ENCODE measurements at places on chromosomes 5 and 9.

DNA sequence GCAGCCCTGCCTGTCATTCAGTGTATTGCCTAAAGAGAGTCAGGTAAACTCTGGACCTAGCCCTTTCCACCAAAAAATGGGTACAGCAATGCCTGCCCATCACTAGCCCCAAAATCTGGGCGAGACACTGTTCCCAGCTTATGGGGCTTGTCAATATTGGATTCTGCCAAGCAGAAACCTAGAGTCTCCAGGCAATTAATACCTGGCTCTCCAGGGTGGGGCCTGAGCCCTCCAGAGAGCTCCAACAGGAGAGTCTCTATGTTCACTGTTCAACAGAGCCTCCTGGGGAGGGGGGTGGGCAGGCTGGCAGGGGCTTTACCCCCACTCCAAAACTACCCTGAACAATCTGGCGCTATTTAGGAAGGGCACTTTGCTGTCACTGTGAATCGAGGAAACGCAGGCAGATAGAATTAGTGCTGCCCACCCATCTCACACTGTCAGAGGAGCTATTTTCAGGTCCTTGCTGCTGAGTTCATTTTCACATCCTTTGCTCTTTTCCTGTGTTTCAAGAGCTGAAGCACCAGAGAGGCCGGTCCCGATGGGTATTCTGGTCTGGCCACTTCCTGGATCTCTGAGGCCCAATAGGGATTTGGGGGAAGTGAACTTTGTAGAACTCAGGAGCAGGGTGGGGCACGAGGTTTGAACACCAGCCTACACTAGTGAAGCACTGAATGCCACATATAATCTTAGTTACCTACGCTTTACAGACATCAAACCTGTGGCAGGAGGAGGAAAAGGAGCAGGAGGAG is 121.8 kb downstream of the C5orf15 start:
- no peak for DNase-seq

GRCh38 chr5:6601271-6601670 is 31.6 kb downstream of the NSUN2 start:
- DNase-seq: no peak

DNA sequence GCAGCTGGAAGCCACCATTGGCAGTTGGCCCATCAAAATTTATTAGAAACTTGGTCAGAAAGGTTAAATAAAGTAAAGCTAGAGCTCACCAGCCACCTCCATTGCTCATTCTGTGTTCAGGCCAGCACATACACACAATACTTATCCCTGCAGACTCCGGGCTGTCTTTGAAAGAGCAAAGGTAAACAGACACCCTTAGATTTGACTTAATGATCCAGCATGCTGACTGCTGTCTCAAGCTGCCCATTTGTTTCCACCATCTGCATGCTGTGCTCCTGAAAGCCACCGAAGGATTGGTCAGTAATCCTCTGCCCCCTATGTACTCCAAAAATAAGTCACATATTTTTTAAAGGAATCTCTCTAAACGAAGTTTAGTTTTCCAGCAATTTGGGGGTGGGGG is 1059.8 kb upstream of the DMAC1 start:
- DNase-seq: no peak

GRCh38 chr9:38288502-38288901 is 104.0 kb upstream of the ALDH1B1 start:
- DNase-seq: no peak

DNA sequence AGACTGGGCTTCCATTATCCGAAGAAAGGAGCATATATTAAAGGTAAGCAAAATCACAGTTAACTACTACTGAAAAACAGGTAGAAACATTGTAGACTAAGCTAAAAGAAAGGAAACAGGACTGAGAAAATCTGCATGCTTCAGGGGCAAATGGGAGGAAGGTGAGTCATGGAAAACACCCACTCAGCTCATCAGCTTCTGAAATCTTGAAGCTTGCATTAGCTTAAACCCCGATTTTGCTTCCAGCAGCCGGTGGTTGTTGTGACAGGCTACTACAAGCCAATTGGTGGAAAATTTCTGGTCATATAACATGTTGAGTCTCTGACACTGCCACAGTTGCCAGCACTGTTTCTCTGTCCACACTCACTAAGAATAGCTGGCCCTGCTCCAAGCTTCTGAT is 179.6 kb upstream of the PUM3 start:
- no peak for DNase-seq

DNA sequence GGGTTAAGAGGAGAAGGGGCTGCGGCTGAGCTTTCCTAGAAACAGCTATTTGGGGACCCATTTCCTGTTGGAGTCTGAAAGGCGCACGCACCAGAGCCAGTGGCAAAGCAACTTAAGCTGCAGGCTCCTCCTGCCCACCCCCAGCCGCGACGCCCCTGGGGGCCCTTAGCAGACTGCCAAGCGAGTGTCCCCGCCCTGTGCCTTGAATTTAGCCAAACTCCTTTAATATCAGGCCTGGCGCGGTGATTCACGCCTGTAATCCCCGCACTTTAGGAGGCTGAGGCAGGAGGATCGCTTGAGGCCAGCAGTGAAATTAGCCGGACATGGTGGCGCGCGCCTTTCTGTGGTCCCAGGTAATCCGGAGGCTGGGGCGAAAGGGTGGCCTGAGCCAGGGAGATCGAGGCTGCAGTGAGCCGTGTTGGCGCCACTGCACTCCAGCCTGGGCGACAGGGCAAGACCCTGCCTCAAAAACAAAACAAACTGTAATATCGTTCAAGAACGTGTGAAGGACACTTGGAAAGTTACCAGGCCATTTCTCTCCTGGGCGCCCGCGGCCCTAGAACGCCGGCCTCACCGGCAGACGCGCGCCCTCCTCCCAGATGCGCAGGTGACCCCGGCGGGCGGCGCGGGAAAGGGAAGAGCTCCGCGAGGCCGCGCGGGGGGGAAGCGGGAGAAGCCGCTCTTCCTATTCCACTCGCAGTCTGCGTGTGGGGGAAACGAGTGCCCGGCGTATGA is 1.0 kb upstream of the F2R start:
- peak; percentile 30 for DNase-seq

- DNase-seq: no peak
Measured at GRCh38 chr9:124726886-124727285, 44.2 kb downstream of the NR6A1 start.

DNA sequence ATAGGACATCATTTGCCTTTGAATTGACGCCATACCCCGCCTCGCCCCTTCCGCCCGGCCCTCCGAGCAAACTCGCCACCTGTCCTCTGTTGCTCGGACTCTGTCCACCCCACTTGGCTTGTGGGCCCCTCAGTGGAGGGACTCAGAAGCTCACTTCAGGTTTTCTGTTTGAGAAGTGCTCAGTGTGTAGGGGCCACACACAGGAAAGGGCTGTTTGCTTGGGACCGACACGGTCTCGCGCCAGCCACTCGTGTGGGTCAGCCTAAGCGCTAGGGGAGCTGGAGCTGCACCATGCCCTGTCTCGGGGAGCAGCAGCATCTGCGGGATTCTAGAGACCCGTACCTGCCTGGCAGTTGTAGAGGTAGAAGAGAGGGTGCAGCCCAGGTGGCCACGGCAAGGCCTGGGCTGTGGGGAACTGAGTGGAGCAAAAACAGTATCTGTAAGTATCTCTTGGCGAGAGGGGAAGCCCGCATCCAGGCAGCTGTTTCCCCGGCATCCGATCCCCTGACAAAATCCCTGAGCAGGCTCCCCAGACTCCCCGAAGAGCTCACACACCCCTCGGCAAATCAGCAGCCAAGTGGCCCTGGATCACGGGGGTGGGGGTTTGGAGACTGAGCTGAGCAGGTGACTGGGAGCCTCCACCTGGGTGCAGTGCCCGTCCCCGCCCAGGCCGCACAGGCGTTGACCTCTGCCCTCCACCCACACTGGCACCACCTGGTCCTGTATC is 52.2 kb downstream of the COL5A1 start:
- DNase-seq: no peak

DNA sequence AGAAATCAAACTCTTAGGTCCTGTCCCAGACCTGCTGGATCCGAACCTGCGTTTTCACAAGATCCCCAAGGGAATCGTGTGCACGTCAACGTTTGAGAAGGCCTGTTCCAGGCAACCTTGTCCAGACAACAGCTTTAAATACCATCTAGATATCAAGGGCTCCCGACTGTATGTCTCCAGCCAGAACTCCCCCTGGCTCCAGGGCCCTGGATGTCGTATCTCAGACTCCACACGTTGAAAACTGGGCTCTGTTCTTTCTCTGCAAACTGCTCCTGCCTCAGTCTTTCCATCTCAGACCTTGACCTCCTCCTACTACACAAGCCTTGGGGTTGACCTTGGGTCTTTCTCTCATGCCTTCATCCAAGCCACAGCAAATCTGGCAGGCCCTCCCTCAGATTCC is 5.8 kb upstream of the ENG start:
- DNase-seq: no peak

DNA sequence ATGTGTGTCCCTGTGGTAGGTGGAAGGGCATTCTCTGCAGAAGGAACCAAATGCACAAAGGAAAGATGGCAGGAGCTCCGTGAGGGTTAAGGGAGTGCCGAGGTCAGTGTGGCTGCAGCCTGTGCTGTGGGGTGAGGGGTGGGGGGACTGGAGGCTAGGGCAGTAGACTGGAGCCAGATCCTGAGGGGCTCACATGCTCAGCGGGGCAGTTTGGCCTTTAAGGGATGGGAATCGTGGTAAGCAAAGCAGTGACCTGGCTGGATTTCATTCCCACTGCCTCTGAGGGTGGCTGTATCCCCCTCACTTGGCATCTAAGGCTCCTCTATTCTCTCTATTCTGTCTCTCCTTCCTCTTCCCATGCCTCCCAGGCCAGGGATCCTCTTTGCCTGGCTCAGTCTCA is 15.6 kb downstream of the PITX1 start:
- no peak for DNase-seq

- no peak for DNase-seq
Measured at GRCh38 chr9:85142496-85142911, 473.0 kb downstream of the NTRK2 start.

- no peak for DNase-seq
Measured at GRCh38 chr9:23382418-23382817, 443.6 kb downstream of the ELAVL2 start.

GRCh38 chr9:87035879-87036278 is 88.6 kb upstream of the GAS1 start:
- no peak for DNase-seq

GRCh38 chr5:180214870-180215770 is 6.1 kb upstream of the RASGEF1C start:
- DNase-seq: no peak

DNA sequence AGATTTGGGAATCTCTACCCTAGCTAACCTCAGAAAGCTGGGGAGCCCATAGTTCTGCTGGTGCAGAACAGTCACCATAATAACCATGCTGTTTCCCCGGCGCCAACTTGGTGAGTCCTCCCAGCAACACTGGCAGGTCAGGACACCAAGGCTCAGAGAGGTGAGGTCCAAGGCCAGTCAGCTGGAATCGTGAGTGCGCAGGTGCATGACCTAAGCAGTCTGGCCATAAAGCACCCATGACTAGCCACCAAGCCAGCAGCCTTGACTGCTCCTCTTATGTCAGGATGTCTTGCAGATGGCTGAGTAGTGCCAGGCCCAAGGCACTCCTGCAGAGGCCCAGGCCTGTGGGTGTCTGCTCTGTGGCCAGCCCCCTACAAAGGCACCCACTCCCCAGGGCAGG is 2.6 kb downstream of the RNF44 start:
- DNase-seq: no peak

DNA sequence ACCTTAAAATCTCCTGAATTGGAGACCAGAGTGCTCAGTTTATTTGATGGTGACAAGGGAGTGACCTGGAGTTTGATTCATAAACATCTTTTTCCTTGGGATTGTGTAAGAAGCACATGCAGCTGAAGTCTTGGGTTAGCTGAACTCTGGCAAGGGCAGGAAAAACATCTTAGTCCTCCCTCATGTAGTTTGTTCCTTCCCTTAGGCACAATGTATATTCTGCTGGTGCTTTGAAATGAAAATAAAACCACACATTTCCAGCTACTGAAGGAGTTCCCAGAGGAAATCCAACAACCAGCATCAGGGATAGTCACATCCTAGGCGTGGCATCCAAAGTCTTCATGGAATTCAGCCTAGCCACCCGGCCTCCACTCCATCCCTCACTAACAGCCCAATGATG is 95.2 kb upstream of the PAPPA start:
- DNase-seq: no peak

GRCh38 chr9:83166372-83166771 is 103.4 kb upstream of the RASEF start:
- no peak for DNase-seq

GRCh38 chr5:60698336-60698735 is 1.6 kb downstream of the DEPDC1B start:
- no peak for DNase-seq

DNA sequence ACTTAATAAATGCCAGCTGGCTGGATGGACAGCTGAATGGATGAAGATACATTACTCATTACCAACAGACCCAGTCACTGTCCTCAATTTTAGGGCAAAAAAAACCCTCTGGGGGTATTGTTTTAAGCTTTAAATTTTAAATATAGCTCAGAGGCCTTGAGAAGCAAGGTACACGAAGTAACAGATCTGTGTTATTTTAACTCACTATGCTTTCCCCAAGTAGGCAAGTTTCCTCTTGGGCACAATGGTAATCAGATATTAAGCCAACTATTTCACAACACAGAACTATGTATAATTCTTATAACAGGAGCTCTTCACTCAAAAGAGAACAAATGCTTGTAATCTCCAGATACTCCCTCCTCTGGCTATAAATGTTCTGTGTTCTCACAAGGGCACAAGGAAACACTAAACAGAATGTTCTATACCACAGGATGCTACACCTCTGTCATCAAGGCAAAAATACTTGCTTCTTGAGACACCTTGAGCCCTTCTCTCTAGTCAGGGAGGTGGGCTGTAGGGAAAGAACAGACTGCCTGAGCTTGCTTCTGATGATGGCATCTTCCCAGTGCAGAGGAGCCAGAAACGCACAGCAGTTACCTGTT is 443.8 kb downstream of the SPOCK1 start:
- no peak for DNase-seq

All from A549 (cell line).